ENCODE measurements at places on chromosomes 16 and 17.

DNA sequence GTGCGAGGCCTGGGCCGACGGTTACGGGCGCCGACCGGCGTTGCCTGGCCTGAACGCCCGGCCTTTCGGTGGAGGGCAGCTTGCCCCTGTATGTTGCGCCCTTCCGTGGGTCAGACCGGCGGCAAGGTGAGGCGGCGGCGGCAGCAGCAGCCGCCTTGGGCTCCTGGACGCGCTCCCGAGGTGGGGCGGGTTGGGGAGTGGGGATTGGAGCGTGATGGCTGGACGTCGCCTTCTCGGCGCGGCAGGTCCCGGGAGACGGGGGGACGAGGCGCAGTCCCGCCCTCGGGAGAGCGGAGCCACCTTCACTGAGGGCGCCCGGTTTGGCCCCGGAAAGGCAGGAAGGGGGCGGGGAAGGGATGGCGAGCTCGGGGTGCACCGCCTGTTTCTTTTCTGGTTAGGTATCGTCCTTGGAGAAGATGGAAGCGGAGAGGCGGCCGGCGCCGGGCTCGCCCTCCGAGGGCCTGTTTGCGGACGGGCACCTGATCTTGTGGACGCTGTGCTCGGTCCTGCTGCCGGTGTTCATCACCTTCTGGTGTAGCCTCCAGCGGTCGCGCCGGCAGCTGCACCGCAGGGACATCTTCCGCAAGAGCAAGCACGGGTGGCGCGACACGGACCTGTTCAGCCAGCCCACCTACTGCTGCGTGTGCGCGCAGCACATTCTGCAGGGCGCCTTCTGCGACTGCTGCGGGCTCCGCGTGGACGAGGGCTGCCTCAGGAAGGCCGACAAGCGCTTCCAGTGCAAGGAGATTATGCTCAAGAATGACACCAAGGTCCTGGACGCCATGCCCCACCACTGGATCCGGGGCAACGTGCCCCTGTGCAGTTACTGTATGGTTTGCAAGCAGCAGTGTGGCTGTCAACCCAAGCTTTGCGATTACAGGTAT is 671 bp downstream of the DGKE start:
- peaks cover 8% of the 10 kb centered on the region for H3K4me1 ChIP-seq
- DNase-seq = peak; percentile 7
- H3K27ac ChIP-seq = peak overlapping the region; percentile 45
- peak overlapping the region; percentile 67 for H3K4me3 ChIP-seq

- DNase-seq = no peak
- no peak overlapping the region for H3K4me3 ChIP-seq
- peaks cover 14% of the 10 kb centered on the region for H3K4me1 ChIP-seq
- H3K36me3 ChIP-seq = no peaks in the 10 kb centered on the region
These were observed 208.0 kb downstream of the MSI2 start for GRCh38 chr17:57464191-57464864.

DNA sequence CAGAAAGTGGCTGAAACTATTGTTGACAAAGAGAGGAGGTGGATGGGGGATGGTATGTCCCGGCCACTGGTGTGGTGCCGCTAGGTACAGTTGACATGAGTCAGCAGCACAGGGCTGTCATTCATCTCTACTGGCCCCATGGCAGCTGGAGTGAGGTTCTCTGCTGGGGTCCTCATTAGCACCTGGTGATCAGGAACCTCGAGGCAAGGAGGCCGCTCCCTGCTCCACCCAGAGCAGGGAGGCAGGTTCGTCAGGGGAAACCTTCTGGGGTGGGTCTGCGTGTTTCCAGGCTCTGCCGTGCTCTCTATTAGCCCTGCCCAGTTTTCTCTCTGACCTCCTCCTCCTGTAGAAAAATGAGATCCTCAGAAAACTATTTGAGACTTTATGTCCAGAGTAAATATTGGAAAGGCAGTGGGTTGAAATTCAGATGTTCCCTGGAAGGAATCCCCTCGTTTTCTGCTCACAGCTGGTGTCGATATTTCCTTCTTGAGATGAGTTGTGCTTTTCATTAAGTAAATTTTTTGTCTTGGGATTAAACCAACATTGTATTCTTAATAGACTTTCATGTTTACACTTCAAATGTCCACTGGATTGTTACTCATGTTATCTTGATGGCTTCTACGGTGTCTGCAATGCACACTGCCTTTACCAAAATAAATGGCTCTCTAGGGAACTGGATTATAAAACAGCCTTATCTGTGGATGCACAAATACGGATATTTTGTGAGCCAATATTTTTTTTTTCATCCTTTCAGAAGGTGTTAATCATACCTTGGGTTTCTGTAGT is 7.1 kb downstream of the NTN1 start:
- no peak overlapping the region for H3K4me3 ChIP-seq
- DNase-seq = no peak
- no peaks in the 10 kb centered on the region for H3K36me3 ChIP-seq
- no peaks in the 10 kb centered on the region for H3K4me1 ChIP-seq
- no peak overlapping the region for H3K27ac ChIP-seq
- peaks cover 15% of the 10 kb centered on the region for H3K27me3 ChIP-seq

DNA sequence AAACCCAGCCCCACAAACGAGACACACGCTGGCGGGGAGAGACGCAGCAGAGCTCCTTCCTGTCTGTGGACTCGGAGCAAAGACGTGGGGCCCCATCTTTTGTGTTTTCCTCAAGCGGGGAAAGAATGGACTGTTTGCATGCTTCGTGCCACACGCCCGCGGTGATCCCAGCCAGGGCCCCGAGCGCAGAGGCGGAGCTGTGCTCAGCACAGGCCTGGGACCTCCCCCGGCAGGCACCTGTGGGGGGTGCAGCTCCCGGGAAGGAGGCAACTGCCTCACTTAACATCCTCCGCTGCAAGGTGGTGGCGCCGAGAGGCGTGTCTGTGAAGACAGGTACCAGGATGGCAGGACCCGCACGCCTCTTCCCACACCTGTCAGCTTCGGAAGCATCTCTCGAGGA is 19.1 kb downstream of the TRARG1 start:
- no peaks in the 10 kb centered on the region for H3K4me1 ChIP-seq
- H3K4me3 ChIP-seq = no peak overlapping the region
- H3K27ac ChIP-seq = no peak overlapping the region
- no peaks in the 10 kb centered on the region for H3K36me3 ChIP-seq

DNA sequence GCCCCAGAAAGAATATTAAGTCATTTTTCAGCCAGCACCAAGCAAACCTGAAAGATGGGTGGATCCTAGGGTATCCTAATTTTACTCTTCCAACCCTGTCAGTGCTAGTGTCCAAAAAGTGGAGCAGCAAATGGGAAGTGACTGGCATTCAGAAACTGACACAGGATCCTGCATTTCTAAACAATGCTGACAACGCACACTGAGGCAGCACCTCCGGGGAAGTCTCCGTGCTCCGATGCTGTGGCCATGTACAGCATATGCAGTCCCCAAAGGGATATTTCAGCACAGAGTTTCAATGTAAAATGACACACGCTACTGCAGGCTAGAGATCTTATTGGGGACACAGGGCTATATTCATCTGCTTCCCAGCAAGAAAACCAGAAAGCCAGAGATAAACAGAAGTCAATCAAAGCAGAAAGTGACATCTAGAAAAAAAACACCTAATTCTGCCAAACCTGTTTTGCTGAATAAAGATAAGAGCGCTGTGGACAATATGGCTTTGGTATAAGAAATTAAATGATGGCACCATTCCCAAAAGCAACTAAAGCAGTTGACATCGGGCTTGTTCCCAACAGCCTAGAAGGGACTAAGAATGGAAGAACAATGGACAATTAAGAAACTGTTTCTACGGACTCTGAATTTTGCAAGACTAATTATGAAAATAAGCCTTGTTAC is 17.3 kb downstream of the XYLT1 start:
- H3K27ac ChIP-seq = no peak overlapping the region
- H3K36me3 ChIP-seq = no peaks in the 10 kb centered on the region
- H3K4me3 ChIP-seq = no peak overlapping the region
- no peak for DNase-seq

- H3K4me3 ChIP-seq = no peak overlapping the region
- peaks cover 13% of the 10 kb centered on the region for H3K27me3 ChIP-seq
- DNase-seq = no peak
- no peaks in the 10 kb centered on the region for H3K36me3 ChIP-seq
These were observed 22.9 kb downstream of the COPZ2 start for GRCh38 chr17:48014595-48015111.

DNA sequence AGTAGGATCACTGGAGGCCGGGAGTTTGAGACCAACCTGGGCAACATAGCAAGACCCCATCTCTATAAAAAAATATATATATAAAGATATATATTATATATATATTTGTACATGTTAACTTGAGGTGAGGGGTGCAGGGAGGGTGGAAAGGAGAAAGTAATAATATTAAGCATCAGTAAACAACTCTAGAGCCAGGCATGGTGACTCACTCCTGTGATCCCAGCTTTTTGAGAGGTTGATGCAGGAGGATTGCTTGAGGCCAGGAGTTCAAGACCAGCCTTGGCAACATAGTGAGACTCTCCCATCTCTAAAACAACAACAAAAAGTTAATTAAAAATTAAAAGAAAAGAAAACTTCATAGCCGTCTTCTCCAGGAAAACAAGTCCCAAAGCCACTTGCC is 61.7 kb upstream of the SMURF2 start:
- H3K4me3 ChIP-seq = no peak overlapping the region
- peaks cover 15% of the 10 kb centered on the region for H3K4me1 ChIP-seq
- H3K27me3 ChIP-seq = no peaks in the 10 kb centered on the region
- DNase-seq = peak; percentile 20

- H3K27ac ChIP-seq = no peak overlapping the region
- no peak overlapping the region for H3K4me3 ChIP-seq
- DNase-seq = no peak
- H3K36me3 ChIP-seq = peaks cover 65% of the 10 kb centered on the region
These were observed 15.2 kb downstream of the FLOT2 start for GRCh38 chr17:28882154-28882895.

- no peak overlapping the region for H3K4me3 ChIP-seq
- no peak overlapping the region for H3K27ac ChIP-seq
- peaks cover 3% of the 10 kb centered on the region for H3K27me3 ChIP-seq
- no peak for DNase-seq
- H3K36me3 ChIP-seq = no peaks in the 10 kb centered on the region
These were observed 9.8 kb downstream of the ITGAM start for GRCh38 chr16:31269541-31269940.

DNA sequence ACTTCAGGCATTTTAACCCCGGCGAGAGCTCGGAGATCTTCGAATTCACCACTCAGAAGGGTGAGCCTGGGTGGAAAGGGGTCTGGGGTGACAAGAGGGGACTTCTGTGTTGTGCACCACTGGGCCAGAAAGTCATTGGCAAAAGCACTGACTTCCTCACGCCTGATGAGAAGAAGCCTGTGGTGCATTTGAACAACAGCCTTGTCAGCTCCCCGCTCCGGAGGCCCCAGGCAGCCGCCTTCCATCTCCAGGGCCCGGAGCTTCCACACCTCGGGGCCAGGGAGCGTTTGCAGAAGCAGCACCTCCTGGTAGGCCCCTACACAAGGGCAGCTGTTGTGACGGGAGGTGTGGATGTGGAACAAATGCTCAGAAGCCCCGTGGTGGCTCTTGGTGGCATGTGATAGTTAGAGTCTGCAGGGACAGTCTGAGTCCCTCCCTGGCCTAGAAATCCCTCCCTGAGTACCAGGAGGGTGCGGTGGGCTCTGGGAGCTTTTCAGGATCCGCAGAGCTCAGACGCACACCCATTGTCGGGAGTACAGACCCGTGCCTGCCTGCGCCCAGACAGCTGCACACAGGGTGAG is 9.7 kb downstream of the CACNG1 start:
- no peak overlapping the region for H3K4me3 ChIP-seq
- H3K27me3 ChIP-seq = peaks cover 7% of the 10 kb centered on the region
- H3K36me3 ChIP-seq = no peaks in the 10 kb centered on the region
- H3K27ac ChIP-seq = no peak overlapping the region
- no peaks in the 10 kb centered on the region for H3K4me1 ChIP-seq

DNA sequence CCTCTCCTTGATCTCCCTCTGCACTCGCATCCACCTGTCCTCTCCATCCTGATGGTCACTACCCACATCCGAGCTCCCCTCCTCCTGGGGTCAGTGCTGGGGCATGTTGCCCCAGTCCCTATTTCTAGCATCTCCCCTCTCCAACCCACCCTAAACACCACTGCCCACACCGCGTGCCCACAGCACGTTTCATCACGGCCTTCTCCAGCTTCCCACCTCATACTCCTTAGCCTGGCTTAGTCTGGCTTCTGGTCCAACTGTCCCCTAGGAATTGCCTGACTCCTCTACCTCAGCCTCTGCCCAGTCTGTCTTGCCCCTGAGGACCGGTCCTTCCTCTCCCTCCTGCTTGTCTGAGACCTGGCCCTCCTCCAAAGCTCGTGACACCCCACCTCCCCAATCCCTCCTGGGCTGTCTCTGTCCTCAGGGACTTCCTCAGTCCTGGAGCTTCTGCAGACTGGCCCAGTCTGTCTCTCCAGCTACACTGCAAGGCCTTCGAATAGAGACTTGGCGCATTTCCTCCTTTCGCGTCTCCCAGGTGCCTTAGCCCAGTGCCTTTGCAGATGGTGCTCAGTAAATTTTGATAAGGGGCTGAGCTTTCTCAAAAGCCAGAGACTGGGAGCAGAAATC is 4.9 kb downstream of the ALOX15 start:
- H3K27me3 ChIP-seq = peaks cover 48% of the 10 kb centered on the region
- no peak overlapping the region for H3K27ac ChIP-seq
- H3K4me1 ChIP-seq = no peaks in the 10 kb centered on the region
- H3K36me3 ChIP-seq = no peaks in the 10 kb centered on the region
- DNase-seq = no peak

Measured in IMR-90 (cell line).